ENCODE measurements at places on chromosomes 12 and 14.

DNA sequence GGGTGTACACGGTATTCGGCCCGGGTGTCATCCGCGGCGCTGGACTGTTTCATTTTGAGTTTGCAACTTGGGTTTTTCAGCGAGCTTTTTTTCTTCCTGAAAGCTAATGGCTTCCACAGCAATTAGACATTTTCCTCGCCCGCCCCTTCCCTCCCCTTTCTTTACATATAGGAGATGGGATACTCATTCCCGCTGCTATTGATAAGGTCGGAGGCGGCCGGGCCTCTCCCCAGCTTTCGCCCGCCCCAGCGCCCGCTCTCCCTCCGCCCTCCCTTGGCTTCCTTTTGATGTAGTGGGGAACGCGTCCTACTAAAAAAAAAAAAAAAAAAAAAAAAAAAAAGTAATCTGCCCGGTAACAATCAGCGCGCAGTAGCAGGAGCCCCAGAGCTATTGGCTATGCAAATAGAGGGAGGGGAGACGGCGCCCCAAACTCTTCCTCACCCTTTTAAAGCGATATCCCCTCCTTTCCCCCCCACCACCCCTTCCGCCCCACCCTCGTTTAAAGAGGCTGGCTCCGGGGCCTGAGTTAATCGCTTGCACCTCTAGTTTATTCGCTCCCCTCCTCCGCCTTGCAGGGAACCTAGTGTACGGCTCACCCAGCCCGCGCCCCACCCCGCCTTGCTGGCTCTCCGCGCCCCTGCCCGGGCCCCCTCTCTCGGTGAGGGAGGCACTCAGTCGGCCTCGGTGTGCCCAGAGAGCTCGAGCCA is 1.7 kb upstream of the CCND2 start:
- no peak for DNase-seq

DNA sequence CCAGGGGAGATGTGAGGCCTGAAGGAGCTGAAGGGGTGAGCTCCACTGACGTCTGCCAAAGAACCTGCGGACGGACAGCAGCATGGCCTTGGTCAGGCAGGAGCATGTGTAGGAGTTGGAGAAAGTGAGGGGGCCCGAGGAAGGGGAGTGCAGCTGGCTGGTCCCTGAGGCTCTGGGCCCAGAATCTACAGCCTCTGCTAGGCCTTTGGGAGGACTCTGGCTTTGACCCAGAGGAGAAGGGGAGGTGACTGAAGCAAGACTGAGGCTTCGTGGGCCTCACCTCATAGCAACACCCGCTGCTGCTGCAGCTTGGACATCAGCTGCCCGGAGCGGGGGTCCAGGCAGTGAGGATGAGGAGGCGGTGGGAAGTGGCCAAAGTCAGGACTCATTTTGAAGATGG is 216.6 kb upstream of the FKBP4 start:
- no peak for DNase-seq

DNA sequence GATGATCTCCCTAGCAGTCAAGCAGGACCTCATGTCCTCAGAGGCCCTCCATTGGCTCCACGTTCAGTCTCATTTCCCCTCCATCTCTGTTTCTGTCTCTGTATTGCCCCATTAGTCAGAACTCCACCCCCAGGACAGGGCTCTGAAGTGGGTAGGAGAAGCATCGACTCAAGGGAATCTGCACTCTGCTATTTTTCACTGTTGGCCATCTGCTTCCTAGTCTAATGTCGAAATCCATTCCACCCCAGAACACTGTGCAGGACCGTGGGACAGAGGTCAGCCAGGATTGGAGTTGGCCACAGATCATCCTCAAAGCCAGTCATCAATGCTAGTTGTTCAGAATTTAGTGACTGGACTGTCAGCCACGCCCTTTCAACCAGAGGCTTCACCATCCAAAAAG is 10.1 kb downstream of the KRT77 start:
- DNase-seq = no peak

DNA sequence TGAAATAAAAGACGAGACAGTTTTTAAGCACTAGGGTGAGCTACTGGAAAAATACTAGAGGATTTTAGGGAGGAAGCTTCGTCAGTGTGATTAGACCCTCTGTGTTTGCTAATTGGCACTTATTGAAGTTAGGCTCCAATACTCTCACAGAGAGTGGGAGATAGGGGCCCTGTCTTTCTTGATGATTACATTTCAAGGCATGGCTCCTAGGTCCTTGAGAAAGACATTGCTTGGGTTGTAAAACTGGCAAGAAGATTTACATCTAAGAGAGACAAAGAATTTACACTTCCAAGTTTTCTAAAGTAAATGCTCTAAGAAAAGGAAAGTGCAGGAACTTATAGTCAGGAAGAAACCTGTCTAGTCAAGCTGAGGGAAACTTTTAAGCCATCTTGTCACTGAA is 183.2 kb downstream of the C12orf50 start:
- no peak for DNase-seq

DNA sequence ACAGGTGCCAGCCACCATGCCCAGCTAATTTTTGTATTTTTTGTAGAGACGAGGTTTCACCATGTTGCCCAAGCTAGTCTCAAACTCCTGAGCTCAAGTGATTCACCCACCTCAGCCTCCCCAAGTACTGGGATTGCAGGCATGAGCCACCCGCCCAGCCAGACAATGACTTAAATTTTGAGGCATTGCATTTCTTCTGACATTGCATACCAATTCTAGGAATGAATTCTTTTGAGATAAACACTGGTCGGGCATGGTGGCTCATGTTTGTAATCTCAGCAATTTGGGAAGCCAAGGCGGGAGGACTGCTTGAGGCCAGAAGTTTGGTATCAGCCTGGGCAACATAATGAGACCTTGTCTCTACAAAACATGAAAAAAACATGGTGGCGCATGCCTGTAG is 2.5 kb upstream of the CELA1 start:
- no peak for DNase-seq

DNA sequence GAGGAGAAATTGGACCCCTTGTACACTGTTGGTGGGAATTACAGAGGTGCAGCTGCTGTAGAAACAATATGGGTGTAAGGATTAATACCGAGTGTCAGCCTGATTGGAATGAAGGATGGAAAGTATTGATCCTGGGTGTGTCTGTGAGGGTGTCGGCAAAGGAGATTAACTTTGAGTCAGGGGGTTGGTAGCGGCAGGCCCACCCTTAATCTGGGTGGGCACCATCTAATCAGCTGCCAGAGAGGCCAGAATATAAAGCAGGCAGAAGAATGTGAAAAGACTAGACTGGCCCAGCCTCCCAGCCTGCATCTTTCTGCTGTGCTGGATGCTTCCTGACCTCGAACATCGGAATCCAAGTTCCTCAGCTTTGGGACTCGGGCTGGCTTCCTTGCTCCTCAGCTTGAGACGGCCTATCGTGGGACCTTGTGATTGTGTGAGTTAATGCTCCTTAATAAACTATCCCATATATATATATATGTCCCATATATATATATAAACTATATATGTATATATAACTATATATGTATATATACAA is 38.4 kb upstream of the PPP2R5C start:
- DNase-seq = no peak

DNA sequence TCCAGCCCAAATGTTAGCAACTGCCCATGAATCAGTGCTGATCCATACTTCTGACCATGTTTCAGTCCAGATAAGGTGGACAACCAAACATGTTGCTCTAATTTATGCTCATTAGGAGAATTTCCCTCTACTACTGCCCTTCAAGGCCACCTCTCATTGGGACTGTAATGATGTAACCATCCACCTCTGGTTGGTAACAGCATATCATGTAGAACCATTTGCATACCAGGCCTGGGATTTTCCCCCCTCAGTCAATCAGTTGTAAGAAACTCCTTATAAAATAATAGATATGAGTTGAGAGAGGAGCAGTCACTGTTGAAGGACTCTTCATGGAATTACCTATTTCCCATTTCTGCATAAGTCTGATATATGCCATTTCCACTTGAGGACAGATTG is 17.8 kb upstream of the YAF2 start:
- DNase-seq = no peak
